Activated CD8-positive, alpha-beta T cell treated with anti-CD3 and anti-CD28 coated beads for 36 hours (primary cell): ENCODE measurements at places on chromosomes 7 and 10. TPM values are rescaled to one million over a fixed set of nuclear protein-coding genes. Genes with fewer than 3 reads are reported as not detected.

Gene FRMD4A
- 2.8 TPM for total RNA-seq

Gene DMBT1
- total RNA-seq, result not detected

Gene FKBP6
- not detected for total RNA-seq

Gene GRM8
- not detected for total RNA-seq
